ENCODE measurements at places on chromosomes 2 and 18. TPM values are rescaled to one million over a fixed set of nuclear protein-coding genes. Genes with fewer than 3 reads are reported as not detected.

IL36G gene
- total RNA-seq: not detected

TMEM247 gene
- not detected for total RNA-seq

CABYR gene
- total RNA-seq: 4.1 TPM

MC5R gene
- total RNA-seq: not detected

NOSTRIN gene
- total RNA-seq: 0.65 TPM

EN1 gene
- total RNA-seq: not detected

TNFRSF11A gene
- 11.9 TPM for total RNA-seq

NPC1 gene
- 29.7 TPM for total RNA-seq

PLGLB2 gene
- 1.5 TPM for total RNA-seq

FAM228A gene
- 0.10 TPM for total RNA-seq

EML4 gene
- 23.8 TPM for total RNA-seq

FKBP1B gene
- 10.1 TPM for total RNA-seq

MRPL33 gene
- 76.3 TPM for total RNA-seq

IL36B gene
- total RNA-seq: not detected

ZSWIM2 gene
- 0.10 TPM for total RNA-seq

IAH1 gene
- 38.9 TPM for total RNA-seq

TTR gene
- total RNA-seq: not detected

CFAP221 gene
- not detected for total RNA-seq

ZNF532 gene
- 44.7 TPM for total RNA-seq

RFTN2 gene
- 5.9 TPM for total RNA-seq

WDR7 gene
- 18.7 TPM for total RNA-seq

TDRD15 gene
- total RNA-seq: not detected

HOXD11 gene
- total RNA-seq: not detected

TTC31 gene
- 11.1 TPM for total RNA-seq

ZBTB7C gene
- not detected for total RNA-seq

SERPINB11 gene
- not detected for total RNA-seq

GCG gene
- not detected for total RNA-seq

RASGRP3 gene
- 117 TPM for total RNA-seq

CYP1B1 gene
- 1.6 TPM for total RNA-seq

ANKRD62 gene
- total RNA-seq: not detected

FEV gene
- not detected for total RNA-seq

SDC1 gene
- total RNA-seq: 5.9 TPM

CYS1 gene
- total RNA-seq: 0.33 TPM
